Adrenal gland (tissue), 19 donors: ENCODE measurements at places on chromosomes 13 and 19.

DNA sequence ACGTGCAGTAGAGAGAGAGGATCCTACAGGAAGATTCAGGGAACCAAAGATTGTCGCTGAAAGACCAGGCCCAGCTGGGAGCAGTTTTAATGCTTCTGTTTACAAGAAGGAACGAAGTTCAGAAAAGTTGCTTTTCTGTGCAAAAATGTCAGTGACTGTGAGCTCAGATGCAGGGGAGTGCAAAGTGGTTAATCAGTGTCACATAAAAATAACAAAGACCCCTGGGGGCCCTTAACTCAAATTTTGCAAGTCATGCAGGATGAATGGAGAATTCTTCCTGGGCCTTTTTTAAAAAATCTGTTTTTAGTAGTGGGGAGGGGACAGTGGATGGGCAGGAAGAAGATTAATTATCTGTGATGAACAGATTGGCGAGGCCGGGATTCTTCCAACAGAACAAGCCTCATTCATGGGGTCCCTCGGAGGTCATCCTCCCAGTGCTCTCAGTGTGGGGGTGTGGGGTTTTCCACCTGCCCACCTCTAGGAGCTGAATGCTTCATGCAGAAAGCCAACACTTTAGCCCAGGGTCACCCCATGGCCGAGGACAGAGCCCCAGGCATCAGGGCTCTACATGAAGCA lies 167.2 kb downstream of the UQCRFS1 start:
- no peak for DNase-seq

DNA sequence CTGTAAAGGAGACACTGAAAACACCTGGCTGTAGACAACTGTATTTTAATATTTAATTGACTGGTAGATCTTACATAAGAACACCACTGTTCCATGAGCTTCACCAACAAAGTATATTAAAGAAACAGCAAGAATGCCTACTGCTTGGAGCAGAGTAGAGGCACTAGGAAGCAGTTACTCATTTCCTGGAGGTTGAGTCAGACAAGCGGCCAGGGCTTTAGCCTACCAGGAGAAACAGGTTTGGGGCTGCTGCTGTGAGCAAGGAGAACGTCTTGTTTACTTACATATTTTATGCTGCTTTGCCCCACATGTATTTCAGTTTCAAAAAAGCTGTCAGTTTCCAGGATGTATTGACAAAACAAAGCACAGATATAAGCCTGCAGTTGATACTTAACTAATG lies 33.4 kb downstream of the ALG5 start:
- no peak for DNase-seq

DNA sequence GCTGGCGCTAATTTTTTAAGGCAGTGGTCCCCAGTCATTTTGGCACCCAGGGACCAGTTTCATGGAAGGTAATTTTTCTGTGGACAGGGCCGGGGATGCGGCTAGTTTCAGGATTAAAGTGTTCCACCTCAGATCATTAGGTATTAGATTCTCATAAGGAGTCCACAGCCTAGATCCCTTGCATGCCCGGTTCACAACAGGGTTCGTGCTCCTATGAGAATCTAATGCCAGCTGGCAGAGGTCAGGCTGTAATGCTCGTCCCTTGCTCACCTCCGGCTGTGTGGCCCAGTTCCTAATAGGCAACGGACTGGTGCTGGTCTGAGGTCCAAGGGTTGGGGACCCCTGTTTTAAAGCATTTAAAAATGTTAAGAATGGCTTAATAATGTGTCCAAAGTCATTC lies 54.1 kb downstream of the GPC6 start:
- DNase-seq: no peak

DNA sequence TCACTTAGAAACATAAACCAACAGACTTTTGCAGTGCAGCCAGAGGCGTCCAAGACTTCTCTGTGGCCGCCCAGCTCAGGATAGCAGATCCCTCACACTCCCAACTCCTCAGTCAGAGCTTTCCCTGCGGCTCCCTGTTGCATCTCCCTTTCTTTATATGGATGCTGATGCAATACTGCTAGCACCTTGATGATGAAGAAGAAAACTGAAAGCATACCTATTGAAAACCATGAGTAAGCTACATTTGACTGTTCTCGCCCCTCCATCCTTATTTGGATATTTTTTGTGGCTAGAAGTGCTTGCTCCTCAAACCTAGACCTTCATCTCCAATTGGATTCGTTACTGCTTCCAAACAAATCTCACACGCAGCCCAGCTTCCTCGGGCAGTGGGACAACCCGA lies 57.3 kb upstream of the UBL3 start:
- DNase-seq: no peak

DNA sequence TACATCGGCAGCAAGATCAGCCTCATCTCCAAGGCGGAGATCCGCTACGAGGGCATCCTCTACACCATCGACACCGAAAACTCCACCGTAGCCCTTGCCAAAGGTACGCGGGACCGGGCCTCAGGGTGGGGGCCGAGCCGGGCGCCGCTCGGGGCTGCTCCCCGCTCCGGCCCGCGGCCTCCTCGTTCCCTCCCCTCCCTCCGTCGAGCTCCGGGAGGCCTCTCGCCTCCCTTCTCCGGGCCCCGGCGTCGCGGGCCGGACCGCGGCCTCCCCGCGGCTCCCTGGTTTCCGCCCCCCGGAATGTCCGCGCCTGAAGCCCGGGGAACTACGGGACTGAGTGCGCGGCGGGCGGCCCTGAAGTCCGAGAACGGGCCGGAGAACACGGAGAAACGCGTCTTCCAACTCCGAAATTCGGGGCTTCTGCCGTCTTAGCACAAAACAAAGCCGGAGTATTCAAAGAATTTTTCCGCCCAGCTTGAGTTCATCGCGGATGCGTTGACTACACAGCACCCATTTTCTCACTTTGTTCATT lies 423 bp downstream of the LSM14A start:
- peak; percentile 42 for DNase-seq
